NCI-H1417 (cell line): ENCODE measurements at places on chromosomes 4 and X.

DNA sequence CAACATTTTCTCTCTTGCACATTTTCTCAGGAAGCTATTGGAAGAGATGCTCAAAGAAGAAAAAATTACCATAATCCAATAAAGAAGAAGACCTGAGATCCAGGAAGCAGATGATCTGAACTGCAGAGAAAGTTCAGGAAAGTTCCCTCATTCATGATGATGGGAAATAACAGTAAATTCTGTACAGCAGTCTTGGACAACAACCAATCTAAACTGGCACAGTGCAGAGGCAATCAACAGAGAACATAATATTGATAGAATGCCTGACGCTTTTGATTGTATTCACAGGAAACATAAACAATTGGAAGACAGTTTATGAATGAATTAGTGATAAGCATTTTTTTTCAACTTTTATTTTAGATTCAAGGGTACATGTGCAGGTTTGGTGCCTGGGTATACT is 428.9 kb downstream of the KCTD8 start:
- no peak for DNase-seq

GRCh38 chr4:109754093-109754857 is 24.4 kb upstream of the PLA2G12A start:
- no peak for DNase-seq

DNA sequence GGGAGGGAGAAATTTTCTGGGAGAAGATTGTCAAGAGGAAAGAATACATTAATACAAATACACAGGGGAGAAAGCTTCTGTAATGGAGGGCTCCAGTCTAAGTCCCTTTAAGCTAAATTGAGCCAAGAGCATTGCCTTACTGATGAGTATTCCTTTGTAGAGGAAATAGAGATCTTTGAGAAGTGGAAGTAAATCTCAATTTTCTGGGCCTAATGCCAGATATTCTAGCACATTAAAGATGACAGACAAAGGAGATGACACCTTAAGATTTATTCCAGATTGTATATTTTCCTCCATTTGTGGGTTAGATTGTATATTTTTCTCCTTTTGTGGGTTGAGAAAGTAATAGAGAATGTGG is 28.5 kb upstream of the SMAD1 start:
- DNase-seq: no peak

GRCh38 chr4:128227991-128228571 is 59.5 kb downstream of the PGRMC2 start:
- DNase-seq: no peak

GRCh38 chr4:142846729-142847596 is 862 bp upstream of the INPP4B start:
- peak; percentile 50 for DNase-seq

DNA sequence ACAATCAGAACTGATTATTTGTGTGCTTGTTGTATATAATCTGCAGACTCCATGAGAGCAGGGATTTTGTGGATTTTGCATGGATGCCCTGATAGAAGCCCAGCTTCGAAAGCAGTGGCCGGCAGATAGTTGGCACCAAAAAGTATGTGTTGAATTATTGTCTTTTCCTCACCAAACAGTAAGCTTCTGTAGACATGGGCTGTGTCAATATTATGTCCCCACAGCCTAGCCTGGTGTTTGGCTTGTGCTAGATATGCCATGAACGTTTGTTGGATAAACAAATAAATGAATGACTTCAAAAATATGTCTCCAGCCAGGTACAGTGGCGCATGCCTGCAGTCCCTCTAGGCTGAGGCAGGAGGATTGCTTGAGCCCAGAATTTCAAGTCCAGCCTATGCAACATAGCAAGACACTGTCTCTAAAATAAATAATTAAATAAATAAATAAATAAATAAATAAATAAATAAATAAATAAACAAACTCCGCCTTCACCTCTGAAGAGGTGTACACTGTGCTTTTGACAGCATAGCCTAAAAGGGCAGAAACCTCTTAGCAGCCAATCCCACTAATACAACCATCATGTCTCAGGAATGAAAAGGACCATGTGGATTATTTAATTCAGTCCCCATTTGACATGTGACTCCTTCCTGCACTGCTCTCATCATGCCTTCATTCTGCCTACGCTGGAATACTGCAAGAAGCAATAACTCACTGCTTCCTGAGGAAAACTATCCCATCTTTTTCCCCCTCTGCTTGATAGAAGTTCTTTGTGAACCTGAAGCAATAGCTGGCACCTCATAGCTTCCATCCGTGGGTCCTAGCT is 335.2 kb downstream of the FBXW7 start:
- DNase-seq: no peak

GRCh38 chr4:138826754-138827153 is 188.8 kb upstream of the NOCT start:
- DNase-seq: no peak
